ENCODE measurements at places on chromosomes 2 and 18.

DNA sequence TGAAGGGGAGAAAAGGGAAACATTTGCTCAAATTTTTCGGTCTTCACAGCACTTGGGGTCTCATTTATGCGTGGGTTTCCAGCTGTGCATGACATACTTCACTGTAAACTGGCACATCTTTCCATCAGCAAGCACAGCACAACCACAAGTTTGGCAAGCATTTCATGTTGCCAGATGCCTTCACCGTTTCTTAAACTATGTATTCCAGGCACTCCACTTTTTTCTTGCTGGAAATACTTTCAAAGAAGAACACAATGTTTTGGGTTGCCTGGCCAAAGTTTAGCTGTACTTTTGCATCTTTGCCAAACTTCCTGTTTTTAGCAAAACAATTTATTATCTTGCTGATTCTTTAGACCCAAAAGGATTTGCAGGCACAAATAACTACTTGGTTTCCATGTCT is 194.6 kb upstream of the MEIS1 start:
- no peak for DNase-seq

- DNase-seq: no peak
Measured at GRCh38 chr2:72915320-72915906, 1.9 kb upstream of the EMX1 start.

GRCh38 chr2:69188182-69188900 is 175.4 kb downstream of the ANTXR1 start:
- no peak for DNase-seq

- DNase-seq: no peak
Measured at GRCh38 chr2:105450471-105450870, 51.6 kb upstream of the FHL2 start.

- no peak for DNase-seq
Measured at GRCh38 chr2:73268830-73269685, 15.2 kb downstream of the FBXO41 start.
